Foreskin keratinocyte (primary cell): ENCODE measurements at places on chromosomes 5 and 9.

DNA sequence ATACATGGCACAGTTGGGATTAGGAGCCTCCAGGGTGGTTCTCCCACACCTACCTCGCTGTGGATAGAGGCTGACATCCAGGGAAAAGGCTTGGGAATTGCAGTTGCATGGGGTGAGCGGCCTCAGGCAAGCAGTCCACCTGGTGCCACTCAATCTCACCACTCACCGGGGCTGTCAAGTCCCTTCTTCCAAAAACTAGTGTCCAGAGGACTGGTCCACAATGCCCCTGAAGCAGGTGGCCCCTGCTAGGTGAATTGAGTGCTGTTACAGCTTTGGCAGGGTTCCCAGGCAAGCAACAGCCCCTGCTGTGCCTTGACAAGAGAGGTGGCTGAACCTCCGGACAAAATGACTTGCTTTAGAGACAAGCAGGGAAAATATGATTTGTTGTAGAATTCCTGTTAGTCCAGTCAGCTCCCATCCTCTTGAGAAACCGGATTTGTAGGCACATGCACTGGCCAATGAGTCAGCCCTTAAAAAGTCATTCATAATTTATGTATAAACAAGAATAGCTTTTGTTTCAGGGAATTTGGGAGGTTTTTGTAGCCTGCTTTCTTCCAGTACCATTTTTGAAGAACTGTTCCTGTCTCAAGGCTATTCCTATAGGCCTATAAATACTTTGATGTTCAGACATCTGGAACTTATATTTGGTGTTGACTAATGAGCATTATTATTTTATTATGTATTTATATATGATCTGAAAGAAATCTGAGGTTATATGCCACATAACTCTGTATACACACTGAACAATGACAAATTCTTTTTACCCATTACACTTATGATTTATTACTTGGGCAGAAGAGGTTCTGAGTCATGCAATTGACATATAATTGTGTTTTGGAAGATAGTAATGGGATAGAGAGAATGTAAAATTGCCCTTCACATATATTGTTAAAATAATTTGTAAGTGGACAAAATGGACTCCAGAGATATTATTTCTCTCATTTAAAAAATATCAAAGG, 411.1 kb downstream of the ACTL7B start:
- DNase-seq = peak; percentile 93

DNA sequence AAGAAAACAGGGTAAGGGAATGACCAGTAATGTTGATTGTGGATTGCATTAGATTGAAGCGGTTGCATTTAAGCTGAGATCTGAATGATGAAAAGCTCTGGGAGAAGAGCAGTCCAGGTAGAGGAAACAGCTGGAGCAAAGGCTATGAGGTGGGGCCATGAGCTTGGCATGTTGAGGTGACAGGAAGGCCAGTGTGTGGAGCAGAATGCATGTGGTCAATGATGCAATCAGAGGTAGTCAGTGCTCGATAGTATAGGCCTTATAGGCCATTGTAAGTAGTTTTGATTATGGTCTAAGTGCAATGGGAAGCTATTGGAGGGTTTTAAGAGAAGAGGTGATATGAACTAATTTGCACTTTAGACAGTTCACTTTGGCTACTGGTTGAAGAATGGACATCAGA, 270.4 kb downstream of the ARHGAP26 start:
- no peak for DNase-seq

DNA sequence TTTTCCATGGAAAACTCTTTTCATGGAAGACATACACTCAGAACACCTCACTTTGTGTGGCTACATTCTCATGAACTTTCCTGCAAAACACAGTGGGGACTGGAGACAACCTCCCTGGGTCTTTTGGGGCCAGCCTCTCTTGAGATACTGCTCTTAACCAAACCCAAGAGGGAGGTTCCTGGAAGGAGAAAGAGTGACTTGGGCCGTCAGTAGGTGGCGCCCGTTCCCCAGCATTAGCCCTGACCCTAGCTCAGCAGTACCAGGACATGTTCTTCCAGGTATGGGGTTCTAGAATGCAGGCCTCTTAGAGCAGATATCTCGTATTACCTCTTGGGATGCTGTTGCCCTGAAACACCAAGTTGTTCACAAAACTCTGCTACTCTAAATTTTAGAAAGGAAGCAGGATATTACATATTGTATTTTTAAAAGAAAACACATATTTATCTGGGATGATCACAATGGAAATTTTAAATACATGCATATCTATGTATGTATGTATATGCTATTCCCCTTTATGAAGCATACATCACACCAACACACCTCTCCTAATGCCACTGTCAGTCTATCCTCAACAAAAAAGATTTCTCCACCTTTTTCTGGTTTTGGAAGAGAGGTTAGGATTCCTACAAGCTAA, 15.8 kb upstream of the GLIS3 start:
- no peak for DNase-seq

- no peak for DNase-seq
Observed at GRCh38 chr9:96565671-96566497, 53.8 kb downstream of the CDC14B start.

DNA sequence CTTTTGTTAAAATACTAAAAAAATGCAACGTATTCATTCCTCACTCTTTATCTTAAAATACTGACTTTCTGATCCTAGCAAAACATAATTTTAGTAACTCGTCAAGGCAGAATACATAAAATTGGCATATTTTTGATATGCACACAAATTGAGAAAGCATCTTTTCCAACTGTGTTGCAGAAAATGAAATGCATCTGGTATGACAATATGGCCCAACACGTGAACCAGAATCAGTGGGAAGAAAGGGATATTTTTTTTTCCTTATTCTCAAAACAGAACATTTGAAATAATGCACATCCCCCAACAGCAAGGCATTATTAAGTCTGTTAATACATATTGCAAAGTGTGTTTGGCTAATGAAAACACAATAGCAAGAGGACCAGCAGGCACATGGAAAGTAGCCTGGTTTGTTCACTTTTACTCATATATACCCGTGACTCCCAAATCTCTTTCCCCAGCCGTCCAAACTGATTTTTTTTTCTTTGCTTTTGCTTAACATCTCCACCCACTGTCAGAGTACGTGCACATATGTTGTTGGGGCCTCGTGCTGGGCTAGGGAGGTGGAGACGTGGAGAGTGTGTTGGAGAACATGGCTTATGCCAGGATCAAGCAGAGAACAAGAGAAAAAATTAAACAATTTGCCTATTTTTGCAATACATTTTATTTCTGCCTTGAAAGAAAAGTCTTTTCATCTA, 4.3 kb downstream of the MCTP1 start:
- DNase-seq = no peak

- peak; percentile 97 for DNase-seq
Observed at GRCh38 chr5:157870837-157871834, 12.2 kb upstream of the CLINT1 start.

DNA sequence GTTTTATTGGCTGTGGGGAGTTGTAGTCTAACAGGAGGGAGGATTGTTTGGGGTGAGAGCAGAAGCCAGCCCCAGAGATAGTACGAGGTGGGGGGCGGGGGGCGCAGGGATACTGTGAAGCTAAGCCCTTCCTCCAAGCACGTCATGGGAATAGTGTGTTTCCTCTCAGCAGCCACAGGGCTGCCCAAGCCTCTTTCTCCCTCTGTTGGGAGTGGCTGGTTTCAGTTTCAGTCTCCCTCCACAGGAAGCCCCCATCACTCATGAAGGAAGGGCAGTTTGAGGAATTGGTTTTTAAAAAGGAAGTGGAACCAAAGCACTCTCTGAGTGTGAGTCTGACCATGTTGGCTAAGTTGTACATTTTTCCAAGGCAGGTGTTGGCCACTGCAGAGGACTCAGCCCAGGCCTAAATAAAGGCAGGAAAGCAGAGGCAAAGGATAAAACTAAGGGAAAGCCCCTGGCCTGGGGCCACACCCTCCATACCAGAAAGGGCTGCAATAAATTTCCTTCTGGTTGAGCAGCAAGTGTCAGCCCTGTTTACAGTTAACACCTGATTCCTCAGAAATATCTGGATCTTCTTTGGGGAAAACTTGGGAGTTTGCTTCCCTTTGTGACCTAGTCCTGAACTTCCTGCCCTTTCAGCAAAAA, 3.2 kb downstream of the RAB24 start:
- DNase-seq = peak; percentile 42

DNA sequence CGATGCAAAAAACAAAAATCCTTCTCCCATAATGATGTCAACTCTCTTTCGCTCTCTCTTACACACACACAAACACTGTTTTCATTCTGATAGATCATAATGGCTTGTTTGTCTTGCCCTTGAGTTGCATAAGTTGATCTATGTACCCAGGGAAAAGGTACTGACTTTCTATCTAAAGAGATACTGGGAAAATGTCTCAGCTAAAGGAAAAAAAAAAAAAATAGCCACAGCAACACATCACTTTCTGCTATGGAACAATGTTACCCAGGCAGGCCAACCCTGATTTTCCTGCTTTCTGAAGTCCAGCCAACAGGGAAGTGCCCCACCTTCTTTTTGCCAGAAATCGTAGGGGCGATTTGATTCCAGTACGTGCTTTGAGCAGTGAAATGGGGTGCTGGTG, 212.6 kb upstream of the ACTBL2 start:
- DNase-seq = no peak

DNA sequence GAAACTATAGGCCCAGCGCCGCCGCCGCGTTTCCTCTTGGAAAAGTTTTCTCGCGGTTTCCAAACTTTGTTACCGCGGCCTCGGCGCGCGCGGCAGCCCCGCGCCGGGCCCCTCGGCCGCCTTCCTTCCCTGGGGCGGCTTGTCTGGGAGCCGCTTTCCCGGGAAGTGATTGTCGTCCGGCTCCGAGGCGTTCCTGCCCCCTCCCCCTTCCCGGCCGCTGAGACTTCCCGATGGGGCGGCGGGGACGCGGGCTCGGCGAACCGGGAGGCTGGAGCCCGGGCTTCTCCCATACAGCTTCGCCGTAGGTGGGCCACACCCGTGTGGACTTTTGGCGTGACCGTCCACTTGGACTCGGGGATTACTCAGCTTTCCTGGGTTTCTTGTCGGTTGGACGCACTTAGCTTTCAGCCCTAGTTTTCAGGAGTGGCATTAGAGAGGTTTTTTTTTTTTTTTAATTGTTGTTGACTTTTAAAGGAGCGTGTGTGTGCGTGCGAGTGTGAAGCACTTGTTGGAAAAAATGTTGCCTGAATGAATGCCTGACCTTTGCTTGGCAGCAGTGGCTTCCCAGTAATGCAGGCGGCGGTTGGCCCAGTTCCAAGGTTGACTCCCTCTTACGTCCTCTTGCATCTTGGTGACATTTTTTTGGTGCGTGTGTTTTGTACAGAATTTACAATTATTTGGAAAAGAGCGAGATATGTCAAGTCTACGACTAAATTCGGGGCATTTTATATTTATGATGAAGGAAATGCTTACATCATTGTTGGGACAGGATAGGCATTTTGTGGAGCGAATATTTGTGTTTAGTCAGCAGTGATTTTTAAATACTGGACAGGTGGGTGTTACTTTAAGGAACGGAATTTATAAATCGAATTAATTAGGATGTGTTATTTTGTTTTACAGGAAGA, 821 bp downstream of the CTNNA1 start:
- peak; percentile 65 for DNase-seq
